Stimulated activated CD4-positive, alpha-beta T cell treated with anti-CD3 and anti-CD28 coated beads, Interleukin-15, amount 100 ng/mL, for 48 hours (primary cell): ENCODE measurements at places on chromosomes 7 and 10.

DNA sequence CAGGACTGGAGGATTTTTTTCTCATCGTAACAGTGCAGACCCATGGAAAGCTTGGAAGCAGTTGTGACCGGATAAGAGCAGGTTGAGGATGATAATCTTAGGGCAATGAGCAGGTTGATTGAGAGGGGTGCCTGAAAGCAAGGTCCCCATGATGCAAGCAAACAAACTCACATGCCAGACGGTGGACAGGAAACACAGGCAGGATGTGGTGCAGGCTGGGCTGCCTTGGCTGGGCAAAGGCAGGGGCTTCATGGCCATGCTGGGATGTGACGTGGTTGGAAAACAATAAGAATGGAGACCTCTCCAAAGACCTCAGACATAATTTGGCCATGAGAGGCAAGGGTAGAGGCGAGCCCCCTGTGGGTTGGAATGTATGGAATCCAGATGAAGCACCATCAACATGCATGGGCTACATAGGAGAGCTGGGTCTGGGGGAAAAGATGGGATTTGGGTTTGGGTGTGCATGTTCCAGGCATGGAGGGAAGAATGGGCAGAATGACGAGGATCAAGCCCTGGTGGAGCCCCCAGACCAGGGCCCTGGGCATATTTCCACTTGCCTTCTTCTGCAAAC, 58.3 kb downstream of the IKZF1 start:
- DNase-seq = no peak

DNA sequence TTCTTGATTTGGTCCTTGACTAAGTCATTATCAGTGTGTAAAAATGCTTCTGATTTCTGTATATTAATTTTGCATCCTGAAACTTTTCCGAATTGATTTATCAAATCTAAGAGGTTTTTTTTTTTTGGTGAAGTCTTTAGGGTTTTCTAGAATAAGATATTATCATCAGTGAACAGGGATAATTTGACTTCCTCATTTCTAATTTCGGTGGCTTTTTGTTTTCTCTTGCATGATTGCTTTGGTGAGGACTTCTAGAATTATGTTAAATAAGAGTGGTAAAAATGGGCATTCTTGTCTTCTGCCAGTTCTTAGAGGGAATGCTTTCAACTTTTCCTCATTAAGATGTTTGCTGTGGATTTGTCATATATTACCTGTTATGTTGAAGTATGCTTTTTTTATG, 170.5 kb downstream of the CCDC7 start:
- no peak for DNase-seq

GRCh38 chr7:80313067-80313626, 178.5 kb downstream of the GNAI1 start:
- DNase-seq = no peak

DNA sequence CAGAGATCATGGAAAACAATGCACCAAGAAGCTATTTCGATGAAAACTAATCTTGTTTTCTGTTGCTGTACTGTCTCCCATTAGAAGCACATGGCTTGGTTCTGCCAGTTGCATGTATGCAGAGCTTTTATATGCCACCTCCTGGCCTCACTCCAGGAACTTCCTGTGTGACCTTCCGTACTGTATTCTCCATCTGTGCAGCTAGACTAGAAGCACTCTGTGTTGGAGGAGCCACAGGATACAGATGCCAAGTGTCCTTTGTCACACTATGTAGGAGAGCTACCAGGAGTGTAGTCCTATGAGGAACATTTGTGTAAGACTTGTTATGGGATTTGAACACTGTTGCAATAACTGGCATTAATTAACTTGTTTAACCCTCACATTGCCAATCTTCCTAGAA, 503.5 kb upstream of the TPK1 start:
- DNase-seq = no peak

DNA sequence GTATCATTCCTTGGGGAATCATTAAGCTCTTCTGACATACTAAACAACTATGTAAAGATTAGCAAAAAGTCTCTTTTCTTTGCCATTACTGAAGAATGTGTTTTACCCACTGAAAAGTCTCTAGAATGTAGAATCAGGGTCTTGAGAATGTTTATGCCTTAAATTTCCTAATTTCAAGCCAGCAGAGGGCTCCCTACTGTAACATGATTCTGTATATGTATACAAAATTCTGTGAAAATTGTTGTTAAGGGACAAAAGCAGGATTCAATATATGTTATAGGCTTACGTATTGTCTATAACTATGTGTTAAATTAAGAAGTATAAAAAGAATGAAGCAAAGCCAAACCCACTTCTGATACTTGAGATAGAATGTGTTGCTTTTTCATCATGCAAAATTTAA, 296.9 kb upstream of the DGKB start:
- no peak for DNase-seq

DNA sequence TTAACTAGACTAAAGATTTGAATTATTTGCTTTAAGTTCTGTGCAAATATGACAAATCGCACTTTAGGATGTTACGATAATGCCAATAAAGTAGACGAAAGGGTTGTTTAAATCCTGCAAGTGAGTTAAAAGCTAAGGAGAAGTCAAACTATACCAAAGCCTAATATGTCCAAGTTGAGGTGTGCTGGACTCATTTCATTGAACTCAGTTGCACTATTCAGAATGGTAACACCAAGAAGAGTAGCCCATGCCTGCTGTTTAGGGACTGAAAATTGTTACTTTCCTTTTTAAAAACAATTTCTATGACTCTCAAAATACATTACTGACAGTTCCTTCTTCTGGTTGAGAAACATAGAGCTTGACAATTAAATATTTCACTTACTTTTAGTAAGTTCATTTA, 766.3 kb downstream of the DNAJB9 start:
- no peak for DNase-seq

GRCh38 chr10:43821103-43821502, 172.4 kb upstream of the ZNF32 start:
- no peak for DNase-seq

GRCh38 chr10:51487576-51487975, 211.8 kb downstream of the CSTF2T start:
- no peak for DNase-seq

DNA sequence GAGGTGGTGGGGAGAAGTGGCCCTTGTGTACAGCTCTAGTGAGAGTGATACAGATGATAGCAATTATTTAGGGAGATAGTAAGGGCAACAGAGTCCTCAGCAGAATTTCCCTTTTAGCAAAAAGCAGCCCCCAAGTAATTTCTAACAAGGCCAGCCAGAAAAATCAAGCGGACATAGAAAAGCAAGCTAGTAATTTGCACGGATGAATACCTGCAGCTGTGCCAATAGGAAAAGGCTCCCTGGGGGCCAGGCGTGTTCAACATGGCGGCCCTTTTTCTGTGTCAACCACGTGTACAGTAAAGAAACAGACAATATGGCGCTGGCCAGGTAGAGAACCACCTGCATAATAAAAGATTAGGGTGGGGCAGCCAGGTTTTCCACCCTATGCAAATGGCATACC, 7.4 kb downstream of the MCM10 start:
- DNase-seq = no peak

GRCh38 chr10:102743078-102743587, 615 bp upstream of the WBP1L start:
- DNase-seq = no peak

GRCh38 chr10:103901299-103901698, 16.7 kb downstream of the STN1 start:
- no peak for DNase-seq

GRCh38 chr10:112914288-112914952, 35.6 kb upstream of the TCF7L2 start:
- no peak for DNase-seq

GRCh38 chr10:77084431-77085144, 553.0 kb downstream of the KCNMA1 start:
- no peak for DNase-seq

DNA sequence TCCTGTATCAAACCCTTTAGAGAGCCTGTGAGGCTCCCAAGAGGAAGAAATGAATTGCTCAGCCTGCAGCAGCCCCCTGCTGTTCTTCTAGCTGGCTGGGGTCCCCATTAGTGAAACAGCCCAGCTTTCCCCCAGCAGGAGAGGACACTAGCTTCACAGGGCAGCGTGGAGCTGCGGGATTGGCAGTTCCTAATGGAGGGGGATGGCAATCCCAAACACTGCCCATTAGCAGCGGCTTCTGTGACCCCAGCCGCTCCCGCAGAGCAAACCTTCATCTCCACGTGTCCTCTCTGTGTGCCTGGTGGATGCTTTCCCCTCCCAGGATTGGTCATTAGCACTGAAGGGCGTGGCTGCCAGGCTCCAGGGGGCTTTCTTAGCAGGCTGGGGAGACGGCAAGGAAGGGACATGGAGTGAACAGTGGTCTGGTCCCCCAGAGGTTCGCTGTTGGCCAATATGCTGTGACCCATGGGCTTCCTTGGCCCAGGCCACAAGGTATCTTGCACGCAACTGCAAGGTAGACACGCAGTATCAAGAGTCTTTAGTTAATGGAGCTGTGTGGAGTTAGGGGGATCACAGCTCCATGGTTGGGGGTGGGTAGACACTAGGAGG, 322.5 kb upstream of the ZMIZ1 start:
- no peak for DNase-seq

- DNase-seq = no peak
Observed at GRCh38 chr7:147443942-147444341, 1146.6 kb upstream of the C7orf33 start.

- DNase-seq = no peak
Observed at GRCh38 chr7:143900230-143900766, 1.7 kb downstream of the TCAF1 start.

GRCh38 chr7:17325364-17325763, 26.9 kb downstream of the AHR start:
- no peak for DNase-seq

GRCh38 chr7:7212612-7213011, 30.3 kb downstream of the C1GALT1 start:
- DNase-seq = no peak

DNA sequence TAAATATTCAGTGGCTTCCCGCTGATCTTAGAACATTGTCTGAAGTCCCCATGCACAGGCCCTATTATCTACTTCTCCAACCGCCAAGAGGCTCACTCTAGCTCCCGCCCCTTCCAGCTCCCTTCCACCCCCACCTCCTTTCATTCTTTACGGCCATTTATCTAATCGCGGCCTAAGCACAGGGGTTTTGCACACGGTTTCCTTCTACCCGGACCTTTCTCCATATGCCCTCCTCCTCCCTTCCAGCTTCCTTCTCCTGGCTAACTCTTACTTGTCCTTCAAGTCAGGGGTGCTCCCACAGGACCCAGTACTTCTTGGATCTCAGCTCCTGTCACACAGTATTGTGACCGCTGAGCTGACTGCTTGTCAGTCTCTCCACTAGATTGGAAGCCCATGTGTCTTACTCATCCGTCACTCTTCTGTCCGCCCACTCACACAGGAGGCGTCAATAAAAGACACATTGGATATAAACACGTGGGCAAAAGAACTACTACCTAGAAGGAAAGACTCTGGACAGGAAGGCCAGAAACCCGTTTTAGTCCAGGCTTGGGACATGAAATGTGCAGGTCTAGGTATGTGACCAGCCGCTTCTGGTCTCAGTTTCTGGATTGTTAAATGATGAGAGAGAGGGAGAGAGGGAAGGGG, 20.2 kb upstream of the HPS1 start:
- DNase-seq = no peak

DNA sequence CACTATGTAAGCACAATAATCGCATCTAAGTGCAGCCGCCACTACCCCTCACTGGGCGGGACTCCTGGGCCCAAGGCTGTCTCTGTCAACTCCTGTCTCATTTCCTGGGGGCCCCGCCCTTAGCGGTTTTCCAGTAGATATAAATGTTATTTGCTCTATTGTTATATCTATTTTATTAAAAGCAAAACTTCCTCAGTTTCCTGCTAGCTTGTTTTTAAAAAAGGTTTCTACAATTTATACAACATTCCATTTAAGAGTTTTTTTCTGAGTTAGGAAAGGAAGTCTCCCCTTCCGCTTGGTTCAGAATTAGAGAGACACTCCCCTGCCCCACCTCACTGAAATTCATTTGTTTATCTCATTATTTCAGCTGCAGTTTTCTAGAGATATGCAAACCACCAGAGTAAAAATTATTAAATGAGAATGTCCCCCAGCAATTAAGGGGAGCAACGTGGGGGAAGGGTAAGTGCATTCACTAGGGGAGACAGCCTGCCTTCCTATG, 82.7 kb downstream of the RAMP3 start:
- no peak for DNase-seq

DNA sequence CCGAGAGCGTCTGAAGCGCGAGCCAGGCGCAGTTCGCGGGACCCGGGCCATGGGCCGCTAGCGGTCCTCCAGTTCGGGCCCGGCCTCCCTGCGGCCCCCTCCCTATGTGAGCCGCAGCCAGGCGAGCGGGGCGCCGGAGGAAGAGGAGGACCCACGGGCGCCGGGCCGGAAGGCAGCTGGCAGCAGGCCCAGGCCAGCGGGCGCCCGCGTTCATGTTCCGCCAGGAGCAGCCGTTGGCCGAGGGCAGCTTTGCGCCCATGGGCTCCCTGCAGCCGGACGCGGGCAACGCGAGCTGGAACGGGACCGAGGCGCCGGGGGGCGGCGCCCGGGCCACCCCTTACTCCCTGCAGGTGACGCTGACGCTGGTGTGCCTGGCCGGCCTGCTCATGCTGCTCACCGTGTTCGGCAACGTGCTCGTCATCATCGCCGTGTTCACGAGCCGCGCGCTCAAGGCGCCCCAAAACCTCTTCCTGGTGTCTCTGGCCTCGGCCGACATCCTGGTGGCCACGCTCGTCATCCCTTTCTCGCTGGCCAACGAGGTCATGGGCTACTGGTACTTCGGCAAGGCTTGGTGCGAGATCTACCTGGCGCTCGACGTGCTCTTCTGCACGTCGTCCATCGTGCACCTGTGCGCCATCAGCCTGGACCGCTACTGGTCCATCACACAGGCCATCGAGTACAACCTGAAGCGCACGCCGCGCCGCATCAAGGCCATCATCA, 1.1 kb downstream of the ADRA2A start:
- DNase-seq = no peak

DNA sequence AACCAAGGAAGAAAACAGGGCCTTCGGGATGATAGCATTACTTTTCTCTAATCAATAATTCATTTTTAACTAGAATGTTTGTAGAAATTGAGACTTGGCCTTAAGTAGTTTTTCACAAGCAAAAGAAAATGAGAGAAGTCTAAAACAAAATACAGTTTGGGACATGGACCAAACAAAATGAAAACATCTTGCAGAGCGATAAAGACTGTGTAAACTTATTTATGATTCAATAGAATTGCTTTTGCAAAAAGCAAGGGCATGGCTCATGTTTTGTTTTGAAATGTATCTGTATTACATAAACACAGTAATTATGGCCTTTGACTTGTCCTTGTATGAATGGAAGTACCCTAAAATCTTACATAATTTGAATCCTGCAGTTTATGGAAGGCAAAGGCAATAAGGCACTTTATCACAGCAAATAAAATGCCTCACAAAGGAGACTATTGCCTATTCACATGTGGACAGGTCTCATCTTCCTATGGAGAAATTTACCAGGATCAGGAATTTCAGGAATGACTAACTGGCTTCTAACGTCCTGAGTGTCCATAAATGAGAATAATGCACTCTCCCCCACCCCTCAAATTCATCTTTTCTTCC, 295.2 kb downstream of the PTEN start:
- no peak for DNase-seq

DNA sequence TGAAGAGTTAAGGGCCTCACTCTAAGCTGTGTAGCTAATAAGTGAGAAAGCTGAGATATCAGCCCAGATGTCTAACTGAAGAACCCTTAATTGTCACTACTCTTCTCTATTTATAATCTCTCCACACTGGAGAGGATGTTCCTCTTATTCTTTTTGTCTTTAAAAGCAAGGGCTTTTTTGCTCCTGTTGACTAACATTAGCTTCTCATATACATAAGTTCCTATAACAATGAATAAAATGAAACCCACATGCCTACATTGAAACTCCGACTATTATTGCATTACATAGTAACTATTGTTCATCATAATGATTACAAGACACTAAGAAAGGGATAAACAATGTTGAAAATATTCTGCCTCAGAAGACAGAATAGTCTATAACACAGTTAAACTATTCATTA, 67.1 kb downstream of the GNAT3 start:
- no peak for DNase-seq
